ENCODE measurements at places on chromosomes 1 and 21.

DNA sequence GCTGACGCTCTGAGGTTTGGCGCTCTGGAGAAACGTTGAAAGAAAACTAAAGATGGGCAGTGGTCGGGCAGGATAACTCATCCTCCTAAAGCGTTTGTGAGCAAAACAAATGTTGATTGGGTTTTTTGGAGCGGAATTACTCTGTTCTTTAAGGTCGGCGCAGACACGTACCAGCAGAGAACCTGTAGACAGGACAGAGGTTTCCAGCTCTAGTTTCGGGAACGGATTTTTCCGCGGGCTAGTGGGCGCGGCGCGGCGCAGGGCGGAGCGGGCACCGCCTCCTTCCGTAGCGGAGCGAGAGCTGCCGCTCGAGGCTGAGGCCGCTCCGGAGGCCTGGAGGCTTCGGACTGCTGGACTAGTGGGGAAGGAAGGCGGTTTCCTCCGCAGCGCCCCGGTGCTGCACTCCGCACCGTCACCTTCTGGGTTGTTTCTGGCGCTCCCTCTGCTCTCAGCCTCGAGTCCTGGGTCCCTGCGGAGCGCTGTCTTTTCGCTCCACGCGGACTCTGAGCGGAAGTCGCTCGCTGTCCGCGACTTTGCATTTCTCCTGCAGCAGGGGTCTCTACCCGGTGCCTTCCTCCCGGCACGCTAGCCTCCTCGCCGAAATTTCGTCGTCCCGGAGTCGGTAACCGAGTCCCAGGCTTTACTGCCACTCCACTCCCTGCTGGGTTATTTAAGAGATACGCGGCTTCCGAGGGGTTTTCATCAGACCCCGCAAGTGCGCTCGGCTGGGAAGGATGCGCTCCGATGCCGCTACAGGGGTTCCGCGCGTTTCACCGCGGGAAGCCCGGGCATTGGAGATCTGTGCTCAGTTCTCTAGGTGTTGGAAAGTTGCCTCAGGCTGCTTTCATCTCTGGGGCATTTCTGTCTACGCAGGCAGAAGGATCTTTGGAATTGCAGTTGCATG is 7.0 kb downstream of the FOXD2 start:
- no peak for DNase-seq

GRCh38 chr1:55155522-55155921 is 59.6 kb downstream of the USP24 start:
- DNase-seq: no peak

DNA sequence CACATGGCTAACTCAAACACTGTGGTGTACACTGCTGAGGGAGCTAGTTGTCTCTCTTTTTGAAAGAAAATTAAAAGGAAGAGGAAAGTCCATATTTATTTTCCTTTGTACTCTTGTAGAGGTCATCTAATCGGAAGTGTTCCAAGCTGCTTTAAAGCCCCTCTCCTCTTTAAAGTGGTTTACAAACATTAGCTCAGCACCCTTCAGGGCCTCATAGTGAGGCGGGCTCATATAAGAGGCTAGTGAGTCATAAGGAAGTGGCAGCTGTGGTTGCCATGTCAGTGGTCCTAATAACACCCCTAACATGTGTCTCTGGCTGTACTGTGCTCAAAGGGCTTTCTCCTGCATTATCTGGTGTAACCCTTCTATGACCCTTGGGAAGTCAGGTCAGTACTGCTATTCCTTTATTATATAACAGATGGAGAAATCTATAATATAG is 104.4 kb upstream of the SERBP1 start:
- no peak for DNase-seq

DNA sequence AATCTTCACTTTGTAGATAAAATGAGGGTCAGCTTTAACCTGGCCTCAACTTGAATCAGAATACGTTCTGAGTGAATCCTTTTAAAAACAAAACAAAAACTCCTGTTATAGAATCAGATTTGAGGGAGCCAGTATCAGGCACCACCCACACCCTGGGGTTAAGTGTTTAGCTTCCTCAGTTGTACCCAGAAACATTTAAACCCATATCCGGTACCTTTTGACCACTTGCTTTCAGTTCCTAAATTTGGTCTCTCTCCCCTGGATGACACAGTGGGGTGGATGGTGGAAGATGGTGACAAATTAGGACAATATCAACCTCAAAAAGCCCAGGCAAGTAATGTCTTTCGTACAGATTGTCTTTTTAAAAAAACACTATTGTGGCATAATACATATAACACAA is 10.4 kb downstream of the KLHDC7A start:
- DNase-seq: no peak

GRCh38 chr21:24729568-24729967 is 877.7 kb downstream of the MRPL39 start:
- no peak for DNase-seq

- no peak for DNase-seq
Observed at GRCh38 chr1:183609759-183610452, 19.6 kb upstream of the NCF2 start.

- DNase-seq: no peak
Observed at GRCh38 chr1:212613440-212614335, 5.1 kb downstream of the ATF3 start.

- no peak for DNase-seq
Observed at GRCh38 chr1:181122222-181122621, 33.7 kb downstream of the IER5 start.

- no peak for DNase-seq
Observed at GRCh38 chr1:3676581-3677470, 24.5 kb downstream of the TP73 start.

GRCh38 chr21:31316488-31317169 is 27.4 kb downstream of the TIAM1 start:
- DNase-seq: no peak

- no peak for DNase-seq
Observed at GRCh38 chr1:235018161-235018560, 110.5 kb downstream of the TOMM20 start.

DNA sequence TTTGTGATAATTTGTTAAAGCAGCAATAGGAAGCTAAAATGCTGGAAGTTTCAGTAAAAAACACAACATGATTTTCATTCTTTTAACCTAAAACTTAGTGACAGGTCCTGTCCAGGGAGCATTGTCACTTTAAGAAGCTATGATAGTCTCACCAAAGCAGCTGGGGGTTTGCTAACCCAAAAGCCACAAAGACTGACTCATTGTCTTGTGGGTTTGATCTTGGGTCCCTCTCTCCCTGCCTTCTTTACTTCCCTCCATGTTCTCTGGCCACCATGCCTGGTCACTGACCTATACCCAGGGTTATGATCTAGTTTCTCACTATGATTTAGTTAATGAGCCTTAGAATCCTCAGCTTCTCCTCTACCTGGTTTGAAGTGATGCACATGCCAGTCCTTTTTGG is 213.5 kb upstream of the PTGFR start:
- no peak for DNase-seq

- no peak for DNase-seq
Observed at GRCh38 chr1:246324711-246325110, 182.4 kb downstream of the SMYD3 start.

DNA sequence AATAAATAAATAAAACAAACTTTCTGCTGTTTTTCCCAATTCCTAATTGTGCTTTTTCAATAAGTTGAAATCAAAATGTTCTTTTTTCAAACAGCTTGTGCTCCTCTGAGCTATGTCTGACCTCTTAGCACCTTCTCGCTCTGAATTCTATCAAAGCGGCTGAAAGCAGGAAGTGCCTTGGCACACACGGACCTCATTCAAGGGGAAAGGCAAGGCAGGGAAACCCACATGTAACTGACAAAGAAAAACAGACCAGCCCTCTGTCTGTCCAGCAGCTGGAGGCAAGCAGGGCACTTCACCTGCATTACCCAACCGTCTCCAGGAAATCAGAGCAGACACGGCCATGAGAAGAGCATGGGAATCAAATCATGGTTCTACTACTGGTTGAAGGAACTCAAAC is 56.7 kb downstream of the PLPP3 start:
- no peak for DNase-seq

- DNase-seq: no peak
Observed at GRCh38 chr1:85816606-85817005, 108.4 kb upstream of the ZNHIT6 start.

- DNase-seq: no peak
Observed at GRCh38 chr1:11629184-11630016, 24.8 kb downstream of the FBXO2 start.

- no peak for DNase-seq
Observed at GRCh38 chr1:13753636-13754402, 53.8 kb downstream of the PRDM2 start.

- DNase-seq: no peak
Observed at GRCh38 chr1:30461640-30462039, 261.7 kb downstream of the MATN1 start.

DNA sequence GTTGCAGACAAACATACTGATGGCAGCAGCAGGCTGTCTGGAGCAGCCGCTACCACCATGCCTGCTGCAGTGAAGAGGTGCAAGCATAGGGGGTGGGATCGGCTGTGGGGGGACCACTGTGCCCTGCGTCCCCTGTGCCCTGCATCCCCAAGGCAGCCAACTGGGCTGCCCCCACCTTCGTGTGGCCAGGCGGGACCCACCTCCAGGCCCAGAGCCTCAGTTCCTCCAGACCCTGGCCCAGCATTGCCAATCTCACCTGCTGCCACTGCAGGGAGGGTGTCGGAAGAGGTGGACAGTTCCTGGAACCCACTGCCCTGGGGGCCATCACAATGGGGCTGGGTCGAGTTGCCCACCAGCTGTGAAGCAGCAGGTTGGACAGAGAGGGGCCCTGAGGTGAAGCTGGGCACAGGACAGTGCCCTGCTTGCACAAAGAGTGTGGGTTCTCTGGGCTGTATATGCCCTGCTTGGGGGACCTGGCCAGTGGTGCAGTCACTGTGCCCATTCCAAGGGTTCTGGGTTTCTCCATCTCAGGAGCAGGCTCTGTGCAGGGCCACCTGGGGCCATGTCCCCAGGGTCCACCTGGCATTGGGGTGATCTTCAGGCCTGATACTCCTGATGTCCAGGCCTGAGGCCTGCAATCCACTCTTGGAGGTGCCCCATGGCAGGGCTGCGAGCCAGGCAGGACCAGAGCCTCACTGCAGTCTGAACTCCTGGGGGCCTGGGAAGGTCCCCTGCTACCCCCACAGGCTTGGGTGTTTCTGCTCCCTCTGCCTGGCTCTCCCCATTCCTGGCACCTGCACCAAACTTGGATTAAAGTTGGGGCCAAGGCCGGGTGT is 261.4 kb upstream of the NRIP1 start:
- DNase-seq: no peak

DNA sequence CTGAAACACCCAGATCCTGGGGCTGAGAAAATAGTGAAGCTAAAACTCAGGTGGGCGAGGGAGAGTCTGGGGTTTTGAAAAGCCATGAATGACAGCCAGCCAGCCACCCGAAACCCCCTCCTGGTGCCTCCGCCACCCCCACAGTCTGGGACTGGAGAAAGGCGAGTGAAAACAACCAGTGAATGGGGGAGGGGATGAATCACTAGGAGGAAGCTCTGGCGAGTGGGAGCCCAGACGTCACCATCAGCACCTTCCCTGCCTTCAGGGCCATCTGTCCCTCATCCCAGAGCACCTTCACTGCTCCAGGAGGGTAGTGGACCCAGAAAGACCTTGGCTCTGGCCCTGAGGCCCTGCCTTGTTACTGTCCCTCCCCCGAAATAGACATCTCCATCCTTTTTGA is 9.2 kb downstream of the RORC start:
- no peak for DNase-seq

DNA sequence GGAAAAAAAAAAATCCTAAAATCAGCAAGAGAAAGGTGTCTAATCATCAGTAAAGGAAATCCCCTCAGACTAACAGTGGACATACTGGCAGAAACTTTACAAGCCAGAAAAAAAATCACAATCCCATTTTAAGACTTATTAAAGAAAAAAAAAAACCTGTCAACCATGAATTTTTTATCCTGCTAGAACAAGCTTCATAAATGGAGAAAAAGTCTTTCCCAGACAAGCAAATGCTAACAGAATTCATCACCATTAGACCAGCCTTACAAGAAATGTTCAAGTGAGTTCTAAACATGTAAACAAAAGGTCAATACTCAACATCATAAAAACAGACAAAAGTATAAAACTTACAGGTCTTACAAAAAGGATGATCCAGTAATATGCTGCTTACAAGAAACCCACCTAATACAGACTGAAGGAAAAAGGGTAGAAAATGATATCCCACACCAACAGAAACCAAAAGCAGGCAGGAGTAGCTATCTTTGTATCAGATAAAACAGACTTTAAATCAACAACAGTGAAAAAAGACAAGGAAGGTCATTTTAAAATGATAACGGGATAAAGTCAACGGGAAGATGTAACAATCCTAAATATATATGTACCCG is 129.6 kb downstream of the EVI5 start:
- DNase-seq: no peak

GRCh38 chr1:205579711-205580110 is 52.1 kb downstream of the ELK4 start:
- no peak for DNase-seq

DNA sequence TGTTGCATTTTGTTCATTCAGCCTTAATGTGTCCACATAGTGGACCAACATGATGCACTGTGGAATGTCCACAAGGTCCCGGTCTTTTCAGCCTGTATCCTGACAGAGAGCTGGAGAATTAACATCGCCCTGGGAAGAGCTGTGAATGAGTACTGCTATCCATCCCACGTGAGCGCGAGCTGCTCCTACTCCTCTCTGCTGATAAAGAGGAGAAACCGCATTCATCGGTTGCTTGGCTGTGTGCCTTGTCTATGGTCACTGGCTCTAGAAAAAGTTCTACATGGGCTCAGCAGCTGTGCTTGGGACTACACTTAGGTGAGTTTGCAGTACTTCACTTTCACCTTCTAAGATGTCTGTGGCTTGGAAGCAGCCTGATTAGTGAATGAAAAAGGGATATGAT is 31.1 kb upstream of the IGSF5 start:
- no peak for DNase-seq

DNA sequence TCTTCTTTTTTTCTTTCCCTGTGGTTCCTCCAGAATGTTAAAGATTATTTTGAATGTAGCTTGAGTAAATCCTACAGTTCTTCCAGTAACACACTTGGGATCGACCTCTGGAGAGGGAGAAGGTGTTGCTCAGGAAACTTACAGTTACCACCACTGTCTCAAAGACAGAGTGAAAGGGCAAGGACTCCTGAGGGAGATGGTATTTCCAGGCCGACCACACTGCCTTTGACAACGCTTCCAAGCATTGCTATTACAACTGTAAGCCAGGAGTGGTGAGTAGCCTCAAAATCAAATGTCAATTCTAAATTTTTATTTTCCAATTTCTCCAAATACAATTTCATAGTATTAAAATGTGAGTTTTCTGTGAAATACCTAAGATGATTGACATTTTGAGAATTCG is 125.9 kb downstream of the PDE4B start:
- no peak for DNase-seq

- DNase-seq: no peak
Observed at GRCh38 chr1:157217486-157217885, 79.3 kb upstream of the ETV3 start.
